Nephron progenitor cell (in vitro differentiated cells): ENCODE measurements at places on chromosomes 11 and 22.

DNA sequence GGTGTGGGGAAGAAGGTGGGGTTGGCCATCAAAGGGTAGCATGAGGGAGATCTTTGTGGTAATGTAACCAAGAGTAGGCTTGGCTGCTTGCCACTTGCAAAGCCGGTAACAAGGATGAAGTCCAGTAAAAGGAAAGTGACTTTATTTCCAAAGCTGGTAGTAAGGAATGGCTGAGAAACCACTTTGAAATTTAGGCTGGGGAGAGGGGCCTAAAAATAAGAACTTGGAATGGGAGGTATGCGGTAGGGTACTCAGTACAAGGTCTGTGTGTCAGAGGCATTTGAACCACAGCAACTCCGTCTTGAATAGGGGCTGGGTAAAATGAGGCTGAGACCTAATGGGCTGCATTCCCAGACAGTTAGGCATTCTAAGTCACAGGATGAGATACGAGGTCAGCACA is 216.0 kb upstream of the ISX start:
- DNase-seq: no peak

- DNase-seq: peak; percentile 35
Observed at GRCh38 chr22:31496735-31497146, 405 bp downstream of the SFI1 start.

- DNase-seq: peak; percentile 73
Observed at GRCh38 chr11:117583063-117583801, 213.8 kb downstream of the DSCAML1 start.

- no peak for DNase-seq
Observed at GRCh38 chr11:291281-292210, 2.6 kb downstream of the PGGHG start.

- DNase-seq: no peak
Observed at GRCh38 chr11:82601711-82602110, 132.0 kb downstream of the FAM181B start.

DNA sequence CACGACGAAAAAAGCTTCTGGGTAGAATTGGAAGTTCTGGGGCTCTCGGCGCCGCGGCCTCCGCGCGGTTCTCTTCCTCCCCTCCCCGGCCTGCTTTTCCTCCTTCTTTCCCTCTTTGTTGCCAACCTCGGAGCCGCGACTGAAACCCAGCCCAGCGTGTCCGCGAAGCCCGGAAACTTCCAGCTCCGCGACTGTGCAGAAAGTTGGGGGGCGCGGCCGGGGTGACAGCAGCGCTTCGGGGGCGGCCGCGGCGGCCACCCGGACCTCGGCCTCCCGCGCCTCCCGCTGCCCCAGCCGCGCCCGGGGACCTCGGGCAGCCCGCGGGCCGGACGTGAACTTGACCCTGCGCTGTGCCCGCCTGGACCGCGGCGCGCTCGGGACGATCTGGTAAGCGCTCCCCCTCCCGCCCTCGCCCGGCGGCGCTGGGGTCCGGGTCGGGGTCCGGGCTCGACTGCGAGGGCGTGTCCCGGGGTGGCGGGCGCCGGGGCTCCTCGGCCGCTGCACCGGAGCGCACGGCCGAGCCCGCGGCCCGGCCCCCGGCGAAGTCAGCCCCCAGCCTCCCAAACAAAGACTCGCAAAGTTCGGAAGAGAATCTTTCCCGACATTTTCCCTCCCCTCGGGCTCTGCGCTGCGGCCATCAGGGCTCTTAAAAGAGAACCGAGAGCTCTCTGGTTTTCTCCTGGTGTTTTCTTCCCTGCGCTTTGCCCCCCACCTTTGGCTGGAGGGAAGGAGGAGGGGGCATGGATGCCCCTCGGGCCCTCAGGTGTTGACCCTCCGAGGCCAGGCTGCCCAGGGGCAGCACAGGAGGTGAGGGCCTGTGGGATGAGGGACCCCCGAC is 67.9 kb upstream of the WNT7B start:
- peak; percentile 67 for DNase-seq

GRCh38 chr11:23725752-23726151 is 771.1 kb upstream of the LUZP2 start:
- no peak for DNase-seq

DNA sequence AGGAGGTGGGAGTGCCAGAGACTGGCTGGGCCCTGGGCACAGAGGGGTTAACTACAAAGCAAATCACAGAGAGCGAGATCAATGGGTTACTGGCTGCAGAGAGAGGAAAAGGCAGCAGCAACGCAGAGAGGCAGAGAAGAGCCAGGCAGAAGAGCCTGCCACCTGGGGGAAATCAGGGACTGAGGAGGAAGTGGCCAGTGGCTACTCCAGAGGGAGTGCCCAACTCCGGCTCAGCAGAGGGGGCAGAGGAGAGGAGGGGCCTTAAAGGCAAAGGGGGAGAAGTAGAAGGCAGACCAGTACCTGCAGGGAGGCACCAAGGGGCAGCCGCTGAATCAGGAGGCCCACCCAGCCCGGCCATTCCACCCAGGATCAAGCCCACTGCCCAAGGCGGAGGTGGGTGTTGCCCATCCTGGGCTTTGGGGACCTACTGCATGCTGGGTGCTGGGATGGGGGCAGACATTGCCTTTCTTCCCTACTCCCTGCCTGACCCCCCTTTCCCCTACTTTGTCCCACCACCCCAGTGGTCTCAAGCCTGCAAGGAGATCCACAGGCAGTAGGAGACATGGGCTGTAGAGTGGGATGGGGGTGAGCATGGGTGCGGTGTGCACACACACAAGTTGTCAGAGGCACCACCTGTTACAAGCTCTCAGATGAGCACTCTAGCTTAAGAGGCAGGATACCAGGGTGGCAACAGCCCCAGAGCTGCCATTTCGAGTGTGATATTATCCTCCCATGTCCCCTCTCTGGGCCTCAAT is 926 bp upstream of the GALR3 start:
- DNase-seq: peak; percentile 20

GRCh38 chr11:56846631-56847576 is 98.4 kb upstream of the OR9G4 start:
- peak; percentile 50 for DNase-seq

DNA sequence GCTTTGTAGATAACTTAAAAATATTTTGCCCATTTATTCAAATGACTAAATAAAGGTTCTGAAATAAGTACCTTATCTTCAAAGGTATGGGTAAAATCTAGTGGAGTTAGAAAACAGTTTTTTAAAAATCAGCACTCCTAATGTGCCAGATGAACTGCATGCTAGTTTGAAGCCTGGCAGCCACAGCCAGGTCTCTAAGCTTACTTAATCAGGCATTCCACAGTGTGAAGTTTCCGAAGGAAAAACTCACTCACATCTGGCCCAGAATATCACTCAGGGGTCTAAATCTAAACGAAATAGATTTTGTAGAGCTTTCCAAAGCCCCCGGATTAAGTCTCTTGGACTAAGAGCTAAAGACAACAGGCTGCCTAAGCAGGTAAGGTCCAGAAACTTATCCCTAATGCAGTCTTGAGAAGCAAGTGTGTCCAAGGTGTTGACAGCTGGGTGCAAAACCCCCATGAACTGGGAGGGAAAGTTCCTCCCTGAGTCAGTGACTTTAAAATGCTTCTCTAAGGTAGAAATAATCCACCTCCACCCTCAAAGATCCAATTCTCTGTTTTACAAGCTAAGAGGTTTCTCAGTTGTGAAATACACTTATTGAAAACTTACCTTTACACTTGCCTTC is 157.6 kb downstream of the FCHSD2 start:
- DNase-seq: no peak

DNA sequence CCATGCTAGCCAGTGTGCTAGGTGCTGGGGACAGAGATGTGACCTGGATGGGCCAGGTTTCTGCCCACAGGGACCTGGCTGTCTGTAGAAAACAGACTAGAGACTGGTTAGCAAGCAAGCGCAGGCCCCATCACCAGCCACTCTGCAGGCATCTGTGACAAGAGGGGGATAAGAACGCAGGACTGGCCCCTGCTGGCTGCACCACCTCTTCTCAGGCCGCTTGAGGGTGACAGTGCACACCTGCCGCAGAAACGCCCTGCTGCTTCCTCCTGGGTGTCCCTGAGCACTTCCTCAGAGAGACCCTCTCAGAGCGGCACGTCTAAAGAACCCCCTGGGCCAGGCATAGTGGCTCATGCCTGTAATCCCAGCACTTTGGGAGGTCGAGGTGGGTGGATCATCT is 5.9 kb upstream of the PICK1 start:
- DNase-seq: no peak

- no peak for DNase-seq
Observed at GRCh38 chr11:63610604-63611394, 3.4 kb downstream of the PLAAT3 start.
